NCI-H524 (cell line): ENCODE measurements at places on chromosomes 16 and 17.

GRCh38 chr17:66214884-66215528 is 14.2 kb downstream of the APOH start:
- DNase-seq = peak; percentile 15

GRCh38 chr16:10883004-10883403 is 6.0 kb downstream of the CIITA start:
- no peak for DNase-seq

DNA sequence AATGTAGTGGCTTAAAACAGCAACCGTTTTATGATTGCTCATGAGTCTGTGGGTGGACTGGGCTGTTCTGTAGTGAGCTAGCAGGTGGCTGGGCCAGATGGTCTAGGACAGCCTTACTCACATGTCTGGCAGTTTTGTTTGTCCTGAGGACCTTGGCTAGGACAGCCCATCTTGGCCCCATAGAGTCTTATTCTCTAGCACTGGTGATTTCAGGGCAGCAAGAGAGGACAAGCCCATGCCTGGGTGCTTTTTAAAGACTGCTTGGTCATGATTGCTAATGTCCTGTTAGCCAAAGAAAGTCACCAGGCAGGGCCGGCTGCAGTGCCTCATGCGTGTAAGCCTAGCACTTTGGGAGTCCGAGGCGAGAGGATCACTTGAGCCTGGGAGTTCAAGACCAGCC is 139.8 kb downstream of the KATNIP start:
- peak; percentile 85 for DNase-seq

DNA sequence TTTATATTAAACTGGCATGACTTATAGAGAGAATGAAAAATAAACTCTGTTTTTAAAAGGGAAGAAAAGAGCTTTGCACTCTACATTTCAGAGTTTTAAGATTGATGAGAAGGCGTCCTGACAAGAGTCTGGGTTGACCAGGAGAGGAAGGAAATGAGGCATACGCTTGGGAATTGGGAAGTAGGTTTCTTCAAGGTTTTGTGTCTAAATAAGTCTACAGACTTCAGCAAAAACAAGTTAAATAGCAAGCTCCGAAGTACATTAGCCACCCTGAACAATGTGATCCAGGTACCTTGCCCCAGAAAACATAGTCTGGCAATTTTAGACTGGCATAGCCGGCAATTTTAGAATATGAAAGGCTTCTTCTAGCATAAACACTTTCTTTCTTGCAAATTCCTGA is 28.5 kb upstream of the CCDC182 start:
- no peak for DNase-seq

GRCh38 chr17:29881256-29881655 is 48.8 kb downstream of the SSH2 start:
- no peak for DNase-seq

- DNase-seq = no peak
These were observed 19.1 kb upstream of the COPRS start for GRCh38 chr17:31877911-31878702.

DNA sequence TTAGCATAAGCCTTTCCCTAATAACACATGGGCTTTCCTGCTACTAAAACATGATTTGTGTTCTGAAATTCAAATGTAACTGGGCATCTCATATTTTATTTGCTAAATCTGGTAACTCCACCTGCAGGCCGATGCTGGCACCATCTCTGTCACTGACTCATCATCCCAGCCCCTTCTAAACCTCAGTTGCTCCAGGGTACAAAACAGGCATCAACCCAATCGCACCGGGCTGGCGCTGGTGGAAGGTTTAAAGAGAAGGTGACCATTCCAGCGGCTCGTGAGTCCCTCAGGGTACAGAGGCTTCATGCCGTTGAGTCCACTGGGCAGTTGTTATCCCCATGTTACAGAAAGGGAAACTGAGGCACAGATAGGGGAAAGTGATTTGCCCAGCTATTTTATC is 27.1 kb downstream of the PPL start:
- DNase-seq = no peak

DNA sequence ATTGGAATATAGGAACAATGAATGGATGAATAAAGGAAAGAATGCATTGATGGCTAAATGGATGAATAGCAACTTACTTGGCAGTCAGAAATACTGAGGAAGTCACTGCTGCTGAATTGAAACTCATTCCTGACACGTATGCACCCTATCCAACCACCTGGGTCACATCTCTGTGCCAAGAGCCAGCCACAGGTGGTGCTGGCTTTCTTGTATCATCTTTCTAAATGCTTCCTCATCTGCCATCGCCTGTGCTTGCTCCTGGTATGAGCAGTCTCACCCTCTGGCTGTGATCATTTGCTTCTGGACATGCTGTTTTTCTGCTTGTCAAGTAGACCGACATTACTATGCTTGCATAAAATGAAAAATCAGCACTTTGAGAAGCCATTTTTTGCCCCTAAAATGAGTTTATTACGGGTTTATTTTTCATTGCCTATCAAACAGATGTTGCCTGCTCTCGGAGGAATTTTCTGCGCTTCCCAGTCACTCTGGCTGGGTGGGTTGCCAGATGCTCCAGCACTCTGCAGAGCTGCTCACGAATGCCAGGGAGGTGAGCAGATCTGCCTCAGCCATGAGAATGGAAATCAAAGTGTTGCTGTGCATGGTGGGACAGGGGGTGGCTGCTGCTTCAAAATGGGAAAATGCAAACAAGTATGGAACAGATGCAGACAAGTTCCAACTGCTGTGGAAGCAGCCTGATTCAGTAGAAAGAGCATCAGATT is 1349.6 kb upstream of the CDH8 start:
- DNase-seq = peak; percentile 49

- DNase-seq = no peak
These were observed 4.1 kb upstream of the DOC2B start for GRCh38 chr17:185445-186138.

GRCh38 chr17:72950242-72950931 is 142.1 kb downstream of the SLC39A11 start:
- peak; percentile 97 for DNase-seq
